H7 (cell line): ENCODE measurements at places on chromosomes 12 and 14. TPM values are rescaled to one million over a fixed set of nuclear protein-coding genes. Genes with fewer than 3 reads are reported as not detected.

DNA sequence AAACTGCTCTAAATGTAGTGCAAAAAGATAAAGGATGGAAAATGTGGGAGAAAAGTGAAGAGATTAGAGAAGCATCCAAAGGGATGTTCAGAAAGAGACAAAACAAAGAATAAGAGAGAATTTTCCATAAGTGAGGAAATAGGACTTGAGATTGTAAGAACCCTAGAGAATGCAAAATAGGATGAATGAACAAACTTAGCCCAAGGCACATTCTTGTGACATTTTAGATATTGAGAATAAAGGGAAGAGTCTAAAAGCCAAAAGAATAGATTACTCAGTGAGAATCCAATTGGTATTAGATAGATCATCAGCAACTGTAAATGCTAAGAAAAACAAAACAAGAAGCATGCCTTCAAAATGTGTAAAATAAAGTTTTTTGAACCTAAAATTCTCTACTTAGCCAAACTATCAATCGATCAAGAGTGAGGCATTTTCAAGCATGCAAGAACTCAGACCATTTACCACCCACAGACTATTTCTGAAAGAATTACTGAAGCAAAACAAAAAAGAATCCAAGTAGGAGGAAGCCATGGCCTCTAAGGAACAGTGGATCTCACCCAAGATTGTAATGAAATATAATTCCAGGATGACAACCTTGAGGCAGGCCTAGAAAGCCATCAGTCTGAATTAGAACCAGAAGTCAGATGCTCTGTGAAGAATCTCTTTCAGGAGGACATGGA is 33.5 kb downstream of the DYRK2 start:
- no peak for DNase-seq

GRCh38 chr12:96623155-96623554 is 133.8 kb downstream of the CFAP54 start:
- DNase-seq = no peak

GRCh38 chr12:111006621-111007020 is 86.2 kb upstream of the MYL2 start:
- no peak for DNase-seq

Gene SIX6
- total RNA-seq = 0.04 and 0.07 TPM in 2 replicates

Gene APEX1
- 87.1 and 106 TPM in 2 replicates for total RNA-seq

Gene MORN3
- total RNA-seq = 0.31 and 1.5 TPM in 2 replicates
